Right renal pelvis (tissue), 4 donors: ENCODE measurements at places on chromosomes 6 and 20.

GRCh38 chr6:110816677-110817076 is 1.4 kb upstream of the CDK19 start:
- no peak for DNase-seq

- DNase-seq, result no peak
Measured at GRCh38 chr6:52815167-52816092, 11.8 kb upstream of the GSTA1 start.

DNA sequence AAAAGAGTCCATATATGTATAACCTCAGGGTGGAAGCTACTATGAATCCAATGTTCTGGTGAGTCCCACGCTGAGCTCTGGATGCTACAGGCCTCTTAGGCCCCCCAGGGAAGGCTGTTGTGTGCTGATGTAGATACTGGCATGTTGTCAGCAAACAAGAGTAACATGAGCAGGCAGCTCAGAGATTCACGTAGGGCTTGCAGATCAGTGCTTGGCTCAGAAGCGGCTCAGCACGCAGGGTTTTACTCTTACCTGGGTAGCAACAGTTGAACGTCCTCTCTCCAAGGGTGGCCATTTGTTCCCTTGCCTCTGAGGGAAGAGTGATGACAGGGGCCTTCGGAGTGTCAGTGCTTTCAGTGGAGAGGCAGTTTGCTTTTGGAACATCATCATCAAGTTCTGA is 93.4 kb downstream of the ZFP64 start:
- no peak for DNase-seq

DNA sequence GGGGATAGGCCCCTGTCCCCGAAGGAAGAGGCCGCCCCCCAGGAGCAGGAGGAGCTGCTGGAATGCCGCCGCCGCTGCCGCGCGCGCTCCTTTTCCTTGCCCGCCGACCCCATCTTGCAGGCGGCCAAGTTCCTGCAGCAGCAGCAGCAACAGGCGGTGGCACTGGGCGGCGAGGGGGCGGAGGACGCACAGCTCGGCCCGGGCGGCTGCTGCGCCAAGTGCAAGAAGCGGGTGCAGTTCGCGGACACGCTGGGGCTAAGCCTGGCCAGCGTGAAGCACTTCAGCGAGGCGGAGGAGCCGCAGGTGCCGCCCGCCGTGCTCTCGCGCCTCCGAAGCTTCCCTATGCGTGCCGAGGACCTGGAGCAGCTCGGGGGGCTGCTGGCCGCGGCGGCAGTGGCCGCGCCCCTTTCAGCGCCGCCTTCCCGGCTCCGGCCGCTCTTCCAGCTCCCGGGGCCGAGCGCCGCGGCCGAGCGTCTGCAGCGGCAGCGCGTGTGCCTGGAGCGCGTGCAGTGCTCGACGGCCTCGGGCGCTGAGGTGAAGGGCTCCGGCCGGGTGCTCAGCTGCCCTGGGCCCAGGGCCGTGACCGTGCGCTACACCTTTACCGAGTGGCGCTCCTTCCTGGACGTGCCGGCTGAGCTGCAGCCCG is 630 bp downstream of the PPP1R3G start:
- no peak for DNase-seq

- no peak for DNase-seq
Measured at GRCh38 chr6:27133281-27134227, 113.9 kb upstream of the PRSS16 start.

GRCh38 chr6:152471456-152472265 is 165.5 kb downstream of the SYNE1 start:
- DNase-seq, result peak; percentile 13

- no peak for DNase-seq
Measured at GRCh38 chr6:122996794-122997505, 915 bp downstream of the CLVS2 start.
